ENCODE measurements at places on chromosomes 3 and 15. TPM values are rescaled to one million over a fixed set of nuclear protein-coding genes. Genes with fewer than 3 reads are reported as not detected.

The RAP2B gene
- polyA plus RNA-seq: 13.8 TPM

The GAP43 gene
- not detected for polyA plus RNA-seq

The ACY1 gene
- 11.4 TPM for polyA plus RNA-seq

The CBLB gene
- polyA plus RNA-seq: 17.0 TPM

The ADGRG7 gene
- polyA plus RNA-seq: not detected

The CRTAP gene
- polyA plus RNA-seq: 100.0 TPM

The RFT1 gene
- polyA plus RNA-seq: 23.8 TPM

The BFSP2 gene
- polyA plus RNA-seq: 1.3 TPM

The SLC9C1 gene
- not detected for polyA plus RNA-seq

The FBXO40 gene
- polyA plus RNA-seq: 0.08 TPM

The GNAT1 gene
- not detected for polyA plus RNA-seq

GRCh38 chr15:90097475-90097874, 4.8 kb downstream of the IDH2 start:
- peak; percentile 89 for DNase-seq

DNA sequence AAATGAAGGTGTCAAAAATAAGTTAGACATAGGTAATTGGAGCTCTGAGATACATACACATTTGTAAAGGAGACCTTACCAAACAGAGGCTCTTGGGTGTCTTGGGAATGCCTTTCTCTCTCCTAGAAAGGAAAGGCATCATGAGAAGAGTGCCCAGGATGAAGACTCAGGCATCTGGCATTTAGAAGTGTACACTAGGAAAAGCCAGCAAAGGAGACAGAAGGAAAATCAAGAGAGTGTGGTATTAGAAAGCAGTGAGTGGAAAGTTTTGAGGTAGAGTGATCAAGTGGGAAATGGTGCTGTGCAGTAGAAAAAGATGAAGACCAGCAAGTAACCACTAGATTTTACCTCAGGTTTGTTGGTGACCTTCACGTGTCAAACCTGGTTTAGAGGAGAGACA, 16.1 kb downstream of the UBE2E1 start:
- DNase-seq: no peak

GRCh38 chr3:178001670-178002101, 534.5 kb upstream of the KCNMB2 start:
- DNase-seq: peak; percentile 7

DNA sequence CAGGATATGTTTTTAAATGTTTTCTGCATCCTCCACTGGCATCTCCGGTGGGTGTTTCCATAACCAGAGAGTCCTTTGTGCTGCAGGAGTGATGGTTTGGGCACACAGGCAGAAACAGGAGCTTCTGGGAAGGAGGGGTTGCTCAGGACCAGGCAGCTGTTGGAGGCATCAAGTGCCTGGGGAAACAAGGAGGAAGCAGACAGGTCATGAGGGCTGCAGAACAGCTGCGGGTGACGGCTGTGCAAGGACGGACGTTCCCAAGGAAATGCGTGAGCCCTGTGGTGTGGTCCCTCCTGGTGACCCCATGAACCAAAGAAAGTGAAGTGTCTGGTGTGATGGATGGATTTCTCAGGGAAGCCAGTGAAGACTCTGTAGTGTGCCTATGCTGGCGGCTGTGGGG, 61.2 kb upstream of the TNFAIP8L3 start:
- DNase-seq: no peak

GRCh38 chr3:77709155-77709554, 669.3 kb downstream of the ROBO2 start:
- DNase-seq: no peak

GRCh38 chr3:53303549-53303948, 43.8 kb downstream of the DCP1A start:
- DNase-seq: no peak

DNA sequence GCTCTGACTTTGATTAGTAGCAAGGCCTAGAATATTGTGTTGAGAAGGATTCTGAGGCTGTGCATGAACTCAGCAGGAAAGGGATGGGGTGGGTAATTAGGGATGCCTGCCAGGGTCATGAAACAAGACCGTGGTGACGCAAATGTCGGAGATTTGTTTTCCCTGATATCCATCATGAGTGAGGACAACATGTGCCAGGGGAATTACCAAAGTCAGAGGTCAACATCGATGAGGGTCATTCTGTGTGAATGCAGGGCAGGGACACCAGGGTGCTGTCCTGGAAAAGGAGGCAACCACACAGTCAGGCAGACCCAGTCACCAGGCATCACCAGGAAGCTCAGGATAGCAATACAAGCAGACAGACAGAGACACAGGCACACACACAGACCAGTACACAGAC, 52.2 kb downstream of the SLCO2A1 start:
- no peak for DNase-seq

- DNase-seq: no peak
Measured at GRCh38 chr3:167114619-167115018, 265.5 kb downstream of the ZBBX start.

DNA sequence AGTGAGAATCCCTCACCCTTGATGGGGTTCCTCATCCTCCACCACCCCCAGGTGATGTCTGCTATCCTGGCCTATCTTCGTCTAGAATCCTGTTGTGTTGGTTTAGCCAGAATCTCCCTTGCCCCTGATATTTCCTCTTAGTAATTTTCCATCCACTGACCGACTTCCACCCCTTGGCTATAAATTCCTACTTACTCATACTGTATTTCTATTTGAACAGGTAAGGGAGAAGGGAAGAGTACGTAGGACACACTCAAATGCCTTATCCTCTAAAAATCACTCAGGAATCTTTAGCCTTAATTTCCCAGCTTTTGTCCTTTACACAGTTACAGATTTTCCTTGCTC, 678 bp upstream of the TFG start:
- DNase-seq: peak; percentile 0

GRCh38 chr3:149575961-149576564, 81.8 kb downstream of the WWTR1 start:
- DNase-seq: no peak

GRCh38 chr3:59607656-59608055, 557.8 kb upstream of the CFAP20DC start:
- no peak for DNase-seq

GRCh38 chr15:66151809-66152208, 101.7 kb downstream of the MEGF11 start:
- no peak for DNase-seq

DNA sequence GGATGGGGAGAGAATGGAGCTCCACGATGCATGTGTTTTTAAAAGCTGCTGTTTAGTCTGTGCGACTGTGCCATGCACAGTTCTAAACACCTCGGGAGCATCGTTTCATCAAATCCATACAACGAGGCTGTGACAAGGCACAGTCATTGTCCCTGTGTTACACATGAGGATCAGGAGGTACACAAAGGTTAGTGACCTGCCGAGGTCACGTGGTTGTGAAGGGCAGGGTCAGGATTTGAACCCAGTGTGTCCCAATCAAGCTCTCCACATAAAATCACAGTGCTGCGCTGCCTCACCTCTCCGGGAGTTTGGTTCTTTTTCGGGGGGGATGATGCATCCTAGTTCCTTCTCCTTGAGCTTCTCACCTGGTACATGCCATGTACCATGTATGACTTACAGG, 18.7 kb upstream of the KIF23 start:
- no peak for DNase-seq

DNA sequence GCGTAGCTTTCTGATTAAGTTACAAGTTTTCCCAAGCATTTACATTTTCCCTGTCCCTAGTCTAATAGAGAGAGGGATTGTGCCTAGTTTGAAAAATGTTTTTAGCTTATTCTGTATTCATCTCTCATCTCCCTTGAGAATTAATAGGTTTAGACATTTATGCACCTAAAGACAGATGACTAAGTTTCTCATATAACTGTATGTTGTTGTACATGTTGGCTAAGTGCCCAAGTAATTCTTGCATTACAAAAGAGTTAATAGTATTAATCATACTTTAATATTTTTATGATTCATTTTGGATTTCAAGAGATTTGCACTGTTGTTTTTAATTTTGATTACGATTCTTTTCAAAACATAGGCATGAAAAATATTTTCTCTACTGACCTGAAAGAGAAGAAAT, 109.0 kb upstream of the TBL1XR1 start:
- no peak for DNase-seq

All from CD4-positive, alpha-beta memory T cell (primary cell).